KBM-7 (cell line): ENCODE measurements at places on chromosomes 3 and 15.

DNA sequence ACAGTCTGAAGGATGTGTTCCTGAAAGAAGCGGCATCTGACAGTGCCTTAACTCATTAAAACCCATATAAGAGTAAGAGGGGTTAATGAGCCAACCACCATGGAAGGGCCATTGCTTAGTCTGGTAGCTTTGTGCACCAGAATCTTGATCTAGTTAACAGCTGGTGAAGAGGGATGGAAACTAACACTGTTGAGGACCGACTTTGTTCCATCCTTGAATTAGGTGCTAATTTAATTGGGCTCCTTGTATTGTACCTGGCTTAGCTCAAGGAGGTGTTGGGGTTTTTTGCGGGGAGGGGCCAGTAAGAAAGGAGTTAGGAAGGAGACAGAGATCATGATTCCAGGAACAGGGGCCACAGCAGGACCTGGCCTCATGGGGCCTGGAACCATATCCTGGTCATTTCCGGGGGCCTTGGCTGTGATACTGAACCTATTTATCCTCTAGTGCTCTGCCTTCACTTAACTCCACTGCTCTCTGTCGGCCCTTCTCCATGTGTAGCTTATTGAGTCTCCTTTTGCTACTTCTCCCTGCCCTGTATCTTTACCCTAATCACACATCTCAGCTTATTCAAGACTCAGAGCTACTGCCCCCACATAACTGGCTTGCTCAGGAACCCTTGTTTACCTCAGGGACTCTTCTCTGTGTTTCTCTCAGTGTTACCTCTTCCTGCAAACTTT lies 93.0 kb downstream of the RPL22L1 start:
- no peak for DNase-seq

- no peak for DNase-seq
Observed at GRCh38 chr3:28700728-28701127, 352.1 kb upstream of the AZI2 start.

GRCh38 chr3:184812662-184813042 lies 686 bp downstream of the VPS8 start:
- no peak for DNase-seq

DNA sequence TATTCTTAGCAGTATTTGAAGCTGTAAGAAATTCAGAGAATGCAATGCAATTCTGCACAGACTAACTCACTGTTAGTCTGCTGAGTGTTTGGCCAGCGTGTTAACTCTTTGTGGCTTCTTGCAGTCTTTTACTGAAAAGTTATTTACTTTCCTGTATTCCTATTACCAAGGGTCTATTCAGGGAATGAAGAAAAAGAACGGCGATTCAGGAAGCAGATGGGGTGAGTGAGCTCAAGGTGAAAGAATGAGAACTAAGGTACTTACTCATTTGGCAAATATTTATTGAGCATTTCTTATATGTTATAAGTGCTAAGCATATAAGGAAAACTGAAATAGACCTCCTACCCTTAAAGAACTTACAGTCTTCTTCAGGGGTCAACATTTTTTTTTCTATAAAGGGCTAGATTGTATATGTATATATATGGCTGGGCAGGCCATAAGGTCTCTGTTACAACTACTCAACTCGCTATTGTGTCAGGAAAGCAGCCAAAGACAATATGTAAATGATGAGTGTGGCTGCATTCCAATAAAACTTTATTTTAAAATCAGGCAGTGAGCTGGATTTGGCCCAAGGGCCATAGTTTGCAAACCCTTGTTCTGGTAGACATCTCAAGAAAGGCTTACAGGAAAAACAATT lies 271.9 kb upstream of the GADL1 start:
- DNase-seq, result no peak

- DNase-seq, result no peak
Observed at GRCh38 chr3:44228900-44229299, 12.8 kb upstream of the TOPAZ1 start.

DNA sequence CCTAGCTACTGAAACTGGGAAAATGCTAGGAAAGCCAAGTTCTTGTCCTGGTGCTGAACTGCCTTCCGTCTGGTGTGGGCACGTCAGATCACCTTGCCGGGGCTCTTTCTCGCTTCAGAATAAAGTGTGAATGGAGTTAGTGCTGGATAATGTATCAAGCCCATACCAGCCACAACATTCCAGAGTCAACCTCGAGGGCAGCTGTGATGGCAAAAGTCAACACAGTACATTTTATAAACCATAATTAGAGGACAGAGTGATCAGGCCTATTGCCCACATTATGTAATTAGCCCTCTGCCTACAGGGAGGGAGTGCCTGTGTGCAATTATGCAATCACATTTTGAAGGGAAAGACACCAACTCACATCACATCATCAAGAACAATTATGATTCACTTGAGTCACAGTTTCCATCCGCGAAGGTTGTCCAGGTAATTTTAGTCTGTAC lies 165.2 kb downstream of the RORA start:
- no peak for DNase-seq

- peak; percentile 99 for DNase-seq
Observed at GRCh38 chr3:152376351-152377183, 107.8 kb downstream of the MBNL1 start.

DNA sequence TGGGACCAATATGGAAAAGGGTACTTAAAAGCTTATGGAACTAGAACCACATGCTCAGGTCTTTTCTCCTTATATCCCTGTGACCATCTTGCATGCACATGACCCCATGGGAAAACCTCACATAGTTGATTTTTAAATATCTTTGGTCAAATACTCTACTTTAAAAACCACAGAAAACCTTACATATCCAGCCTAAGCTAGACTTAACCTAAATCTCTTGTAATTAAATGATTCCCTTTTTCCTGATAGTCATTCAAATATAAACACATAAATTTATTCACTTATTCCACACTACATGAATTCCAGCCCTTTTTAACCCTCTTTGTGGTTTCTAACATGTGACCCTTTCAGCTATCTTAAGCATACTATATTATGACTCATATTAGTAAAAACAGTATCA lies 46.8 kb downstream of the DNAJC13 start:
- DNase-seq, result no peak

- peak; percentile 55 for DNase-seq
Observed at GRCh38 chr3:122415104-122415744, 638 bp downstream of the WDR5B start.

DNA sequence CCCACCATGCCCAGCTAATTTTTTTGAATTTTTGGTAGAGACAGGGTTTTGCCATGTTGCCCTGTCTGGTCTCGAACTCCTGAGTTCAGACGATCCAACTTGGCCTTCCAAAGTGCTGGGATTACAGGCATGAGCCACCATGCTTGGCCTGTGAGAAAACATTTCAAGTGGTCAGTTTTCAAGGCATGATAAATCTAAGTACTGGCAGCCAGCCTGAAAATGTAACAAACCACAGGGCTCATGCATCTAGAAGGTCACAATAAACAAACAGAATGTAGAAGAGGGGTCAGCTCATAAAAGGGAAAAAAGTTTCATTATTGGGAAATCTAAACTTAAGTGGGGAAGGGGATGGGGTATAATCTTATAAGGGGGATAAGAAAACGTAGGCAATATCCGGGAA lies 39.9 kb downstream of the PPCDC start:
- DNase-seq, result no peak

GRCh38 chr3:44976002-44976815 lies at the start of the genes EXOSC7 and ZDHHC3:
TSS of gene EXOSC7 (plus strand) at chr3:44976244. CDS start at chr3:44976278, 34 bp downstream.
TSS of gene ZDHHC3 (minus strand) at chr3:44976174. CDS start at chr3:44959436, 16,738 bp downstream.
- peak; percentile 73 for DNase-seq

DNA sequence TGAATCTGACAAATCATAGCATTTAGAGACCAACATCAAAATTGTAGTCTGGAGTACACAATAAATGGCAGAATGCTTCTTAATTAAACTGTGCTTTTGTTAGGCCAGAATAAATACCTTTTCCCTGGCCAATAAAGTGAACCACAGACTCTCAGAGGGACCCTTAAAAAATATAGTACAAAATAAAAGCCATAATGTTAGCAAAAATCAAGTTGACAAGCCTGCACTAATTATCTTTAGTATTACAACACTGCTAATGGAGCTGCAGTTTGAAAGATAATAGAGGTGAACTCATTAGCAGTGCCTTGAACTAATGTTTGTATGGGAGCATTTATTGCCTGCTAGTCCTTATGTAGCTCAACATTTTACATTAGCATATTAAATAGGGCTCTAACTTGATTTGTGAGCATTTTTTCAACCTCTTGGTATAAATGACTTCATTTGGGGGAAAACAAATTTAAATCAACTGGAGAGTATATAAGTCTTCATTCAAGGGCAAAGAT lies 801.3 kb downstream of the EPHA3 start:
- no peak for DNase-seq

DNA sequence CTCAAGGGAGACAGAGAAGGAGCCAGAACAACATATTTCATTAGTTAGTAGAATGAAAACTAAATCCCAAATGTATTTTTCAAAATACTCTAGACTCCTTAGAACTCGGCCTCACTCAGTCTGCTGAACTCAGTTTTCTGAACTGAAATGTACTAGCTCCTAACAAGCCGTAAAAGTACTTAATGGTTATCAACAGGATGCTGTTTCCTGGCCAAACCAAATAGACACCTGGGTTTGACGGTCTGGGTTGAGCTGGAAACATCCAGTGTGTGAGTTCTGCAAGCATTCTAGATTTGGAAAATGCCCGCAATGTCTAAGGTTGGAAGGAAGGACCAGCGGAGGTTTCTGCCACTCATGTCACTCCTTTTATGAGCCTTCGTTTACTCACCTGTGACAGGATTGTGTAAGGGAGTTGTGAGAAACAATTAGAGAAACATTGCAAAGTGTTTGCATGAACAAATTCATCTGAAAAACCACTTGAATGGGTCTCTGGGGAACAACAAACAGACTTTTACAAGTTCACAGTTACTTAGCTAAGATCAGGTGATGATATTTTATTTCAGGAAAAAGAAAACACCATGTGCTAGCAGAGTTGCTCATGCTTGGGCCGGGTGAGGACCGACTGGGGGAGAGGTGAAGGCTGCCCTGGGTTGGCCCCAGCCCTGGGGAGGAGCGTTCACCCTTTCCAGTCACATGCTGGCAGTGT lies 151.0 kb downstream of the ALDH1A2 start:
- no peak for DNase-seq

- DNase-seq, result no peak
Observed at GRCh38 chr15:63049783-63050371, 7.3 kb downstream of the TPM1 start.

- no peak for DNase-seq
Observed at GRCh38 chr15:94196531-94196930, 34.8 kb upstream of the MCTP2 start.

GRCh38 chr3:63500196-63500595 lies 152.3 kb upstream of the SNTN start:
- DNase-seq, result no peak

DNA sequence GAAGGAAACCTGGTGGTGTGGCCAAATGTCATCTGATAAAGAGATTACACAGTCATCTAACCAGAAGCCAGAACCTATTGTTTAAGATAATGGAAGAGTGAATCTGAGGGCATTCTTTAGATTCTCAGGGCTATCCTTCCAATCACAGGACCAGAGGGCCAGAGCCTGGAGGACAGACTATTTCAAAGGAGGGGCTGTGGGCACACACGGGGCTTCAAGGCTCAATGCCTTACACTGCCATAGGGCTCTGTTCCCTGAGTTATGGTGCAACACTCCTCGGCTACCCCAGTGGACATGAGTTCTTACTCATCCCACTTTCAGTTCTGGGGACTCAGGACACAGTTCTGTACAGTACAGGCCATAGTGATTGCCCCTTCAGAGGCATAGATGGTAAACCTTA lies 343.9 kb upstream of the ALCAM start:
- DNase-seq, result no peak

DNA sequence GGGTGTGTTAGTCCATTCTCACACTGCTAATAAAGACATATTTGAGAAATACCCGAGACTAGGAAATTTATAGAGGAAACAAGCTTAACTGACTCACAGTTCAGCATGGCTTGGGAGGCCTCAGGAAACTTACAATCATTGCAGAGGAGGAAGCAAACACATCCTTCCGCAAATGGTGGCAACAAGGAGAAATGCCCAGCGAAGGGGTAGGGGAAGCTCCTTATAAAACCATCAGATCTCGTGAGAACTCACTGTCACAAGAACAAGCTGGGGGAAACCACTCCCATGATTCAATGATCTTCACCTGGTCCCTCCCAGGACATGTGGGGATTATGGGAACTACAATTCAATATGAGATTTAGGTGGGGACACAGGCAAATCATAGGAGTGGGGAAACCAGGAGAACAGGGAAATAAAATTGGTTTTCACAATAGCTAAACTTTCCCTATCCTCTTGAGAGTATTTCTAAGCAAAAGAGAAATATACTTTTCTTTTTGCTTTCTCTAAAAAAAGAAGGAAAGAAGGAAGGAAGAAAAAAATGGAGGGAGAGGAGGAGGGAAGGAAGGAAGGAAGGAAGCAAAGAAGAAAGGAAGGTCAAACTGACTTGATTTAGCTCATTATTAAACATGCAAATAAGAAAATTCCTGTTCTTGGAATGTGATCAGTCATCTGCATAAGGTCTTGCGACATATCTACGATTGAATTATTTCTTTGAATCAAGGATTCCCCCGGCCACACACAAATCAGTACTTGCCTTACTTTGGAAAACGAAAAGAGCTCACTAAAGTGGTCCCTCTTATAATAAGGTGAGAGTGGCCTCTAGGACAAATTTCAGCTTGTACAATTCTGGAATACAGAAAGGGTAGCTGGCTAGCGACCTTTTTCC lies 75.2 kb downstream of the LIPC start:
- DNase-seq, result peak; percentile 94

GRCh38 chr3:154510780-154511179 lies 80.8 kb upstream of the GPR149 start:
- peak; percentile 8 for DNase-seq

- DNase-seq, result no peak
Observed at GRCh38 chr3:109804697-109805096, 467.4 kb upstream of the DPPA4 start.

- DNase-seq, result no peak
Observed at GRCh38 chr15:29470311-29470710, 200.7 kb upstream of the NSMCE3 start.

GRCh38 chr3:113825090-113825489 lies 13.5 kb upstream of the GRAMD1C start:
- peak; percentile 14 for DNase-seq
